ENCODE measurements at places on chromosomes 3 and 15.

DNA sequence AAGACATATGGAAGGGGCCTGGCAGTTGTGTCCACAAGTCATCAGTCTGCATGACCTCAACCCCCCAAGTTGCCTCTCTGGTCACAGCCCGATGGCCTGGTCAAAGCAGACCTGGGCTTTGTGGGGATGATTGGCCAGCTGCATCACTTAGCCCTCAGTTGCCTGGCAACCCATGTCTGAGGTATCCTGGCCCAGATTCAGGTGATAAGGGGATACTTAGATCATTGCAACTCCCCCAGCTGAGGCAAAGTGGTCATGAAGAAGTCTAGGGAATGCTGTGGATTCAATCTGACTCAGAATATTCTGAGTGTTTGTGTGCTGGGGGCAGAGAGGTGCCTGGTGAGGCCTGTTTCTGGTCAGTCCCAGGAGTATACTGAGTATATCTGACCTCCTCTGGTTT, 5.0 kb downstream of the GPR156 start:
- no peak for DNase-seq

DNA sequence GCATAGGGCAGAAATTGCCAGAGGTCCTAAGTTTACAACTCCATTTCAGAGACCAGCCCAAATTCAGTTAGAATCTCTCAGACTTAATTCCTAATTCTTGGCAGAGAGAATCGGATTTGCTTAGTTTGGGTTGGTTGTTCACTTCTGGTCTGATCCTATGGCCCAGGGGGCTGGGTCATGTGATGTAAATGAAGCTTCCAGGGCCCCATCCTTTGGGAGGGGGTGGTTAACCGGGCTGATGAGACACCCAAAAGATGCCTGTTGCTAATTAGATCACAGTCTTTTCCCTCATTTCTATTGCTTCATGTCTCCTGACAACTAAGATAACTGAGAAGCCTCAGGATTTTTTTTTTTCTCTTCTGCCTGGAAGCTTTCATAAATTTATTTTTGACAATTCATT, 11.1 kb upstream of the ZNF620 start:
- DNase-seq, result no peak

DNA sequence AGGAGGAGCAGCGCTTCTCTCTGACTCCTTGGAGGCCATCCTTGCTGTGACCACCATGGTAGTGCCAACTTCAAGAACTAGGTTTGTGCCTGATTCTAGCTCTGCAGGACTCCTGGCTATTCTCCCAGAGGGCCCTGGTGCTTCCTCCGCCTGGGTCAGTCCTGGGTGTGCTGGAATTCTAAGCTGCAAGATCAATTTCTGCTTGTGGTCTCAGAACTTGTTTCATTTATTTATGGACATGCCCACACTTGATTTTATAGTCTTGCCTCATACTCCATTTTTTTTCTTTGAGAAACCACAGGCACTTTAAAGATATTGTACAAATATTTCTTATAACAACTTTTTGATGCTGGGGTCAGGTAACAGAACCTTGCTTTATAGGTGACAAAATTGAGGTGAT, 87.6 kb downstream of the PDCD6IP start:
- no peak for DNase-seq

GRCh38 chr3:178826435-178827123, 245.0 kb downstream of the ZMAT3 start:
- DNase-seq, result no peak

GRCh38 chr3:75180235-75180944, 483.7 kb upstream of the FRG2C start:
- DNase-seq, result no peak

GRCh38 chr3:177231242-177231641, 34.0 kb upstream of the TBL1XR1 start:
- no peak for DNase-seq

DNA sequence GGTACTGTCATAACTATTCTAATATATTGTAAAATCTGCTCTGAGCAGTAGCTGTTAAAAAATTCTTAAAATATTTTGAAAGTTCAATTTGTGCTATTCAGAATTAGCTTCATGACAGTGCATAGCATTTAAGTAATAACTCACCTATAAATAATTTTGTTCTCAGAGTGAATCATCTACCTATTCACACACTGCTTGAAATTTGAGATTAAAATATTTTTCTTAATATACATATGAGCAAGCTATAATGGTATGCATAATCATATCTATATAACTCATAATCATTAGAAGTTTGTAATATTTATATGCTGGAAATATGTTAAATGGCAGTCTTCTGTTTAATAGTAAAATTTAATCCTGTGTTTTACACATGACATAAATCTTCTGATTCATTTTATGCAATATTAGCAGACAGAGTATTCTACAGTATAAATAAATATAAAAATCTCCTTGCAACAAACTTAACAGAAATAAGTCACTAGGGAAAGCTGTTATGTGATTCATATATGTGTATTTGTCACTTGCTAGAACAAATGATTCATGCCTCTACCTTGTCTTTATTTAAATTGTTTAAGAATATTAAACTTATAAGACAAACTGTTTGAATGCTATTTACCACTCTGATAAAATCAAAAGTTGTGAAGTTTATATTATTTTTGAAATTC, 710.8 kb downstream of the PLOD2 start:
- DNase-seq, result no peak

DNA sequence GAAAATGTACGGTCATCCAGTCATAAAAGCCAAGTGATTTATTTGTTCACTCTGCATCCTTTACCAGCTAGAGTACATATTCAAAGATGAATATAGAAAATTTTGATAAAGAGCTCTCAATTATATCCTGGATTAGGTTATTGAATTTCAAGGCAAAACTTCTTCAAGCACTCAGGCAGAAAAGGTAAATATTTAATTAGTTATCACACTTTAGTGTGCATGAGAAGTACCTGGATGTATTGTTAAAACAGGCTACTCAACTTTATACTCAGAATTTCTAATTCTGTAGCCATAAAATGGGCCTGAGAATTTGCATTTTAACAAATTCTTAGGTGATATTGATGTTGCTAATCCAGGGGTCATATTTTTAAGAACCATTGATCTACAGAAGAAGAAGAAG, 45.3 kb downstream of the ILDR1 start:
- DNase-seq, result no peak

GRCh38 chr3:192916371-192917027, 1.2 kb downstream of the MB21D2 start:
- DNase-seq, result no peak

DNA sequence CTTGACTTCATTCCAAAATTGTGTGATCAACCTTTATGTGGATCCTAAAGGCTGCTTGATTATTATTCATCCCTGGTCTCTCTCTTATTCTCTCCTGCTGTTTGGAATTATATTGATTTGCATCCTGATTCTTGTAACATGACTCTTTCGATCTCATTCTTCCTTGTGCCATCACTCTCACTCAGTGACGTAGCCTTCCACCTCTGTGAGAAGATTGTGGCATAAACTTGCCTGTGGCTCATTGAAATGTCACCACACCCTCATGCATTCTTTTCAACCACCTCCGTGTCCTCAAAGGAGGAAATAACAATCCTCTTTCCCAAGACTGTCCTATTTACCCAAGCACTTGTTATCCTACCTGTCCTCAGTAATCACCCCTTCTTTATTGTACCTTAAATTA, 41.3 kb upstream of the GCNT3 start:
- DNase-seq, result no peak

DNA sequence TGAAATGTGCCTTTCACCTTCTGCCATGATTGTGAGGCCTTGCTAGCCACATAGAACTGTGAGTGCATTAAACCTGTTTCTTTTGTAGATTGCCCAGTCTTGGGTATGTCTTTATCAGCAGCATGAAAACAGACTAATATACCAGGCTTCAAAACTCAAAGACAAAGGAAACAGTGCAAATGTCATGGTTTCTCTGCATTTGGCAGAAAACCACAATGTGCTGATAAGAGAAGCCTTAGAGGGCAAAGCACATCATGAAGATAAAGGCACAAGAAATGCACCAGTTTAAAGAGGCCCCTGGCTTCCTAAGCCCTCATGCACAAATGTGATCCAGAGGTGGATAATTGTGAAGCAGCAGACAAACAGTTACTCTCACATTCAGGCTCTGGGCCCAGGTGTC, 259.2 kb downstream of the CPNE4 start:
- no peak for DNase-seq

DNA sequence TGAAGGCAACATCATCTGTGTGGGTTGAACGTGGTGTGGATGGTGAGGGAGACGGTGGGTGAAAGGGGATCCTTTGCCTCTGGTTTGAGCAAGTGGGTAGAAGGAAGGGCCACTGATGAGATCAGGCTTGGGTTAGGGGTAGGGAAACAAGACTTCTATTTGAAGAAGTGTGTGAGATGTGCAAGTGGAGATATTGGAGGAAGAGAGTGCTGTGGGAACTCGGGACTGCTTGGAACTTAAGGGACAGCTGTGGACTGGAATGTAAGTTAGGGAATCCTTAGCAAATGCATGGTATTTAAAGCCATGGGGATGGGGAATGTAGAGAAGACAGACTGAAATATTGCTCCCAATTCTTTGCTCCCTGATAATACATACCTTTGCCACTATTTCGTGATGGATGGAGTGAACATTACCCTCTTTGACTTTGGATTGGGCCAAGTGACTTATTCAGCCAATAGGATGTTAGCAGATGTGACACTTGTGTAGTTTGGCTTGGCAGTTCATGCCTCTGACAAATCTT, 30.2 kb upstream of the AMOTL2 start:
- DNase-seq, result no peak

DNA sequence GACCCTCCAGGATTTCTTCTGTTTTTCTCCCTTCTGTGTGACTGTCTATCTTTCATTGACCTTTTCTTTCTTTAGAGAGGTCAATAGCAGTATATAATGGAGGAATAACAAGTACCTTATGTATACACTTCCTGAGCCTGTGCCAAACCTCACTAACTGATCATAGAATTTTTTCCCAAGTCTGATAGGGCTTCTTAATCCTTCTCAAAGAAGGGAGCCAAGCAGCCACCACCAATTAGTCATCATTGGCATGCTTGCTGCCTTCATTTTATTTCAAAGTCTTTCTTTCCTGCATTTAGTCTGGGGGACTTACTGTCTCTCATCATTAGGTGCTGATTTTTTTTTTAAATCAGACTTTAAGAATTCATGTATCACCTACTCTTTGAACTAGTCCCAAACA, 327.0 kb downstream of the FEZF2 start:
- DNase-seq, result no peak

DNA sequence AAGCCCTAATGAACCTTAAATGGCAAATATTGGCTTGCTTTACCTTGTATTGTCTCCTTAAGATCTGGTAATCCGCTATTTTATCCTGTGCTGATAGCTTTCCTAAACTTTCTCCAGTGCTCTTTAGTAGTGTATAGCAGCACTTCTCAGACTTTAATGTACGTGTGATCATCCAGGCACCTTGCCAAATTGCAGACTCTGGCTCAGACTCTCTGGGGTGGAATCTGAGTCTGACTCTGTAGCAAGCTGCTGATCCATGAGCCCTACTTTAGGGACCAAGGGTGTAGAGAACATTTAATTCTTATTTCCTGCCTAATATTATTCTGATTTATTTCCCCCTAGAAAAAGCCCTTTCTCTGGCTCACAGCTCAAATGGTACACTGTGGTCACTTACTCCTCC, 518.8 kb upstream of the ZNF385D start:
- DNase-seq, result no peak

- DNase-seq, result no peak
Measured at GRCh38 chr15:74159773-74160172, 13.7 kb upstream of the ISLR start.

GRCh38 chr3:136802481-136802996, 16.4 kb upstream of the SLC35G2 start:
- DNase-seq, result no peak

GRCh38 chr3:46187876-46188275, 20.2 kb downstream of the CCR1 start:
- no peak for DNase-seq

All from CD4-positive, alpha-beta T cell treated with Interleukin-17A for 1 hour (primary cell).